ENCODE measurements at places on chromosomes 1 and 21.

DNA sequence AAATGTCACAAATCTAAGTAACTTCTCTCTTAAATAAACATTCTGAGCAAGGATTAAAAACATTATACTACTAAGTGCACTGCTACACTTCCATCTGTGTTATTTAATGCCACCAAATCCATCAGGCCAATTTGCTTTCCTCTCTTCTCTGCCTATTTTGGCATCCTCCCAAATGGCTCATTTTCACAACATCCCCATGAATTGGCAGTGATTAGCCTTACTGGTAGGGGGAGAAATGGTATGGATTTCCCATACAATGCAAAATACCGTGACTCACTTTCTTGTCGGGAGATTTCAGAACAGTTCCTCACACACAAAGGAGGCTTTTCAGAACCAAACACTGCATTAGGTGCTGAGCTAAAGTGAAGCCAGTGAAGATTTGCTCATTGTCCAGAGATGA, 195.7 kb downstream of the MIS18A start:
- no peak for DNase-seq

GRCh38 chr1:57616921-57617320, 193.1 kb upstream of the DAB1 start:
- DNase-seq, result no peak

DNA sequence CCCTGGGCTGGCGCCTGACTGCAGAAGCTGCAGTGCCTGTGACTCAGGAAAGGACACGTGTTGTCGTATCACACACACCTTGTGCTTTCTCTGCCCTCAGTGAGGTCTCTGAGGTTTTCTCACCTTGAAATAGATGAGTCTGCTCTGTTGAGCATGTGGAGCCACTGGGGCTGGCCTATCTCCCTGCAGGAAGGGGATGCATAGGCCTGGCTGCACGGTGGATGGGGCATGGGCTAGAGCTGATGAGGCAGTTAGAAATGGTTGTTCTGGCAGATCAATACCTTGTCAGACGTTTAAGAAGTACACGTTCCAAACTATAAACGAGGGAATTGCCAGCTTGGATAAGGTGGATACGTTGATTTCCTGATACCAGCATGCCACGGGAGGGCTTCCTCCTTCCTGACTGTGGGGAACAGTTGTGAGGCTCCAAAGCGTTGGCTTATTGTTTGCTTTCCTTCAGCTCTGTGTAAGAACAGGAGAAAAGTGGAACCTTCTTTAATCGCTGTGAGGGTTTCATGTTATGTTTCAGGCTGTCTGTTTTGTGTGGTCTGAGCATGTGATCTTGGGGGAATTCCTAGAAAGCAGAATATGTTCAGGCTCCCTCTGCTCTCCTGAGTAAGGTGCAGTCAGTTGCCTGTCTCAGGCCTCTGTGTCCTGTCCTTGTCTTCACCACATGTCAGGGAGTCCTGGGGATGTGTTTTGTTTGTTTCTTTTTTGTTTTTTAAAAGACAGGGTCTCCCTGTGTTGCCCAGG, 44.8 kb downstream of the PCNT start:
- peak; percentile 54 for DNase-seq

DNA sequence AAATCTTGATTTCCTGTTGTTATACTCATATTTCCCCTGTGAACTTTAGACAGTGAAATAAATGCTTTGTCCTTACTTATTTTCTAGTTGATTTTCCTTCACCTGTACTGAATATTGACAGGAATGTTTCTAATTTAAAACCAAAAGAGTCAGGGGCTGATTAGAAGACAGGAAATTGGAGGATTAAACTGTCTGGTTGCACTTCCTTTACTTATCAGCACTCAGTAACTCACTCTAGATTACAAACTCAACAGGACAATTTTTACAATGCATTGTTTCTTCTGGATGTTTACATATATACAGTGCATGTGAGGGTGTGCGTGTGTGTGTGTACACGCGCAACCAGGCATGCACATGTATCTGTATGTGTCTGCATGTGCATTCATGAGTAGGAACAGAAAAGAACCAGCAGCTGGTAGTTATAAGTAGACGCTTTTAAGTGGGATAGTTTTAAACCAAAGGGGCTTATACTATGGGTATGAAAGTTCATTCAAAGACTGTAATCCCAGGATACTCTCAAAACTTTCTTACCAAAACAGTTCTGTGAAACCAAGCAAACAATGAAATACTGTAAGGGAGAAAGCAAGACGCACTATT, 212.0 kb upstream of the NFIA start:
- no peak for DNase-seq

GRCh38 chr1:93653656-93654055, 28.0 kb downstream of the BCAR3 start:
- DNase-seq, result no peak

DNA sequence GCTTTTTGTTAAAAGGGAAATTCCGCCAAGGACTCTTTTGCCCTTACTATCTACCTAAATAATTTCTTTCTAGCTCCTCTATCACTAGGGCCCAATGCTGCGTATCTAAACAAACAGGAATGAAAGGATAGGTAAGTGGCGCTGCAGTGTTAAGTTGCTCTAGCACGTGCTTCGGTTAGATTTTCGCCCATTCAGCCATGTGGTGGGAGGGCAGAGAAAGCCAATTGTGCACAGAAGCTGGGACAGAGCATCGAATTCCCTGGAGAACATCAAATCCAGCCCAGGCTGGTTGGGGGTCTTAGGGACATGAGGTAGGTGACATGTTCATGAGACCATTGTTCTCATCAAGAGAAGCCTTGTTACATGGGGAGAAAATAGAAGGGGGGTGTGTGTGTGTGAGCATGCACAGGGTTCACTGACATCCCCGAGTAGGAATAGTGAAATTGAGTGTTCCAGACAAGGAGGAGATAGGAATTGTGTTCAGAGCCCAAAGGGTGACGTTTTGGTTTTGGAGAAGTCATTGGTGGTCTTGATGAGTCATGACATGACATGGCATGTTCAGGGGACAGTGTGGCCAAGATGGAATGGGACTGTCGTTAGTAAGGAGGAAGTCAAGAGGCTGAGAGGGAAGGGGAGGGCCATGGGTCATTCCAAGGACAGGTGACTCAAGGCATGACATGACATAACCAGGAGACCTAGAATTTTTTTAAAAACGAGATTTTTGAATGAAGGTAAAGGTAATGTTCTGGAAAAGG, 107.1 kb downstream of the TLR5 start:
- DNase-seq, result no peak

- no peak for DNase-seq
Measured at GRCh38 chr1:8752411-8752810, 65.0 kb downstream of the RERE start.

GRCh38 chr1:84174051-84174556, 30.0 kb downstream of the PRKACB start:
- no peak for DNase-seq

DNA sequence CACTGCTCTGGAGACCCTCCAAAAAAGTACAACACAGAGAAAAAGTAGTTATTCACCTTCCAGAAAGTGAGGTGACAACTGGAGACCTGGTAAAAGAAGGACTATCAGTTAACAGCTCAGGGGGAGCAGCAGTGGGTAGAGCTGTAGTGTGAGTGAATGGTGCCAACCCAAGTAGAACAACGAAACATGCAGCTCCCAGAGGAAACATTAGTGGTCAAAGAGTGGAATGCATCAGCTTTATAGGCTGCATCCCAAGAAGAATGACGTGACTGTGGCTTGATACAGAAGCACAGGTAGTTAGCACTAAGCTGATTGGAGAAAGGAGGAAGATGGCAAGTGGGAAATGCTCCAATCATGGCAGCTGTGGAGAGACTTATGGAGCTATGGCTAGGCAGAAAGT, 275.7 kb upstream of the CAMK1G start:
- no peak for DNase-seq

DNA sequence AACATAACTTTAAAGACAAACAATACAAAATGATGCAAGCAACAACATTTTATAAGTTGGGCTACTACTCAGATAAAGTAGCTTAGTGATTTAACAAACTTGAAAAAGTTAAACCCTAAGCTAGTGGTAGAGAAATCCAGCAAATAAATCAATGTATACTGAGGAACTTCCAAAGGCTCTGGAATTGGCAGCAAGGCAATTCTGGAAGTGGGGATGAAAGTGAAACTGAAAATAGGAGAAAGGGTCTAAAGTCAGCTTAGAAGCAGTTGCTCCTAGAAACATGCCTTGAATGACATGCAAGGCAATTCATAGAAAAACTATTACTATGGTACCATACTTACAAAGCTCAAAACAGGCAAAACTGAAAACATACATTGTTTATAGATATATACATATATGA, 90.0 kb upstream of the CAMK1G start:
- no peak for DNase-seq

DNA sequence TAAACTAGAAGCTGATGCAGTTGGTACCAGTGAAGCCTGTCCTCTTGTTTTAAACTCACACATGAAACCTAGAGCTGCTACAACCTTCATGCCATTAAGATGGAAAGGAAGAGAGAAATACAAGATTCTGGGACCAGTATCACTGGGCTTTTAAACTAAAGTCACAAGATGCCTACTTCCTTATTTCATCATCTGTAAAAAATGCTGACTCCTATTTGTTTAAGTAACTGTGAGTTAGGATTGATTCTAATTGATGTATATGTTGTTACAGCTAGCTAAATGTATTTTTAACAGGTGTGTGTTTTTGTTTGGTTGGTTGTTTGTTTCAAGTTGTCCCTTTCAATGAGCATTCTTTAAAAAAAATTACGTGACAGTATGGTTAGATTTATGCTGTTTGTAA, 833.3 kb upstream of the PRMT6 start:
- DNase-seq, result no peak

- DNase-seq, result no peak
Measured at GRCh38 chr1:228007801-228008341, 1.1 kb downstream of the WNT3A start.

DNA sequence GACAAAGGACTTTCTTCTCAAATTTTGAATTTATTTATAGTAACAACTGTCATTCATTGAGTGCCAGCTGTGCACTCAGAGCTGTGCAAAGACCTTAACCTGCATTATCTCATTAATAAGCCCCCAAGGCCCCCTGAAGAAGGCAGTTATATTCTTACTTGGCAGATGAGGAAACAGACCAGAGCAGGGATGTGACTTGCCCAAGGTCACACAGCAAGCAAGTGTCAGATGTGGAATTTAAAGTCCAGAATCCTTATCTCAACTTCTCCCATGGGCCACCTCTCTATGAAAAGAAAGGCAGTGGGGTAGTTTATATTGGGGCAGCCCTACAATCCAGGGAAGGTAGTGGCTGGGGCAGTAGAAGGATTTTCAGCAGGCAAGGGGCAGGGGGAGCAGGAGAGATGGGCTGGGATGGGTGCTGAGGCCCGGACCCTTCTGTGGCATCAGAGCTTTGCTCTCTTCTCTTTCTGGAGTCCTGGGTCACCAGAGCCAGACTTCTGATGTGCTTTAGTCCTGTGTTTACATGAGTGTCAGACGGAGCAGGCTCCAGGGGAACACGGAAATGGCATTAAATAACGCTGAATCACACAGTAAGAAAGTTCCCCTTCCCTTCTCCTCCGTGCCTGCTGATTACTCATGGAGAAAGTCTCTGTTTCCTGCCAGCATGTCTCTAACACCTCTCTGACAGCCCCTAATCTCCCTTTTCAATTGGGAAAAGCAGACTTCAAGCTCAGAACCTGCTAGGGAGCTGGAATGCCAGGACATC, 39.5 kb downstream of the EPHB2 start:
- DNase-seq, result no peak

DNA sequence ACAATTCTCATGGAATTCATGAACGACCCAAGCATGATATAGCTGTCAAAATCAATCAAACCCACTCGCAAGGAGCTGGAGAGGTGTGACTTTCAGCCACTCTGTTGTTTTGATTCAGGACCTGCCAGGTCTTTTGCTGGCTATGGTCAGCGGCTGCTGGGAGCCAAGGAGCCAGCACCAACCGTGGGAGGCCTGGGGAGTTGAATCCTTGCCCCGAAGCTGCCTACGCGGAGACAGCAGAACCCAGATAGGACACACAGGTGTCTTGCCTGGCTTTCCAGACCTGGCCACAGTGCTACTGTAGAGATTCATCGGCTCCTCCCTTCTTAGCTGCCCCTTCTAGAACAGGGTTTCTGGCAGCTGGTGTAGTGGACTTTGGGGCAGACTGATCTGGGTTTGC, 42.7 kb downstream of the ZSCAN20 start:
- no peak for DNase-seq

DNA sequence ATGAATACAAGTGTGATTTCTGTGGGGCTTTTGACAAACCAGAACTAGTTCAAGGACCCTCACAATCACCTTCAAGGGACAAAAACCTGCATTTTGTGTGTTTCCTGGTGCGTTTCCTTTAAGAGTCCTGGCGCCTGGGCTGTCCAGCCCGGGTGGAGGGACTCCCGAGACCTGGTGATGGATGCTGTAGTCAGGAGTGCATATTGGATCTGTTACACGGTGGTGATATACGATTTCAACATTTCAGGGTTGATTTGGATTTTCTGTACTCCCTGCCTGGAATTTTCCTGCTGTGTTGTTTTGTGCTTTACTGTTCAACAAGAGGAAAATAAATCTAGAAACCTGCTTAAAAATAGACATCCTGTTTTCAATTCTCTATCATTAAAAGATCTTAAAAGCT, 162.0 kb downstream of the KIF26B start:
- DNase-seq, result no peak

GRCh38 chr21:35920436-35920835, 139.9 kb downstream of the SETD4 start:
- DNase-seq, result no peak

DNA sequence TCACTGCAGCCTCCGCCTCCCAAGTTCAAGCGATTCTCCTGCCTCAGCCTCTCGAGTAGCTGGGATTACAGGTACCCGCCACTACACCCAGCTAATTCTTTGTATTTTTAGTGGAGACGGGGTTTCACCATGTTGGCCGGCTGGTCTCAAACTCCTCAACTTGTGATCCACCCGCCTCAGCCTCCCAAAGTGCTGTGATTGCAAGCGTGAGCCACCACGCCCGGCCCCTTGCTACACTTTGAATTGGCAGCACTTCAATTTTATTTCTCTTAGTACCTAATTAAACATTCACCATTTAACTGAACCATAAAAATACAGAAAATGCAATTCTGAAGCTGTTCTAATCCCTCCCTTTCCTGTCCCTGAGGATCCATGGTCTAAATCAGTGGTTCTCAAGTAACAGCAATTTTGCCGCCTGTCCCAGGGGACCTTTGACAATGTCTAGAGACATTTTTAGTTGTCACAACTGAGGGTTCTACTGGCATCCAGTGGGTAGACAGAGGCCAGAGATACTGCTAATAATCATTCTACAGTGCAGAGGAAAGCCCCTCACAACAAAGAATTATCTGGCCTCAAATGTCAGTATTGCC, 4.3 kb upstream of the BCL2L15 start:
- DNase-seq, result no peak

GRCh38 chr1:12422488-12422887, 192.7 kb downstream of the VPS13D start:
- DNase-seq, result no peak

Measured in effector memory CD8-positive, alpha-beta T cell (primary cell).